ENCODE measurements at places on chromosomes 7 and 10.

- peak; percentile 90 for DNase-seq
Observed at GRCh38 chr7:6385110-6385781, 62.5 kb downstream of the DAGLB start.

- DNase-seq = peak; percentile 29
Observed at GRCh38 chr10:68600041-68600778, 40.1 kb downstream of the TET1 start.

DNA sequence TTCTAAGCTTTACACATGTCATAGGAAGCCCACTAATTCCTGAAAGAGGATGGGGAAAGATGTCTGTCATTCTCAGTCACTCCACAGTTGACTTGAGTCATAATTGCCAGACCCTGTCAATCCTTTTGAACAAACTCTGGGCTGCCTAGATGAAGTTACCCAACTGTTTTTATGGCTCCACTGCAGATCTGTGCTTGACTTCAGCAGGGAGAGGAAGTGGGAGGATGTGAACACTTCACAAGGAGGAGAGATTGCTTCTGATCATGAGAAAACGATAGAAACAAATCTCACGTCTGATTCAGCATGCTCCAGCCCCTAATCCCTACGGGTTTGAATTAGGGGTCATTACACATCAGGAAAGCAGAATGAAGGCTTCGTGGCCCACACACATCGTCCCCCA lies 596.6 kb upstream of the CELF2 start:
- no peak for DNase-seq

- DNase-seq = no peak
Observed at GRCh38 chr7:134988161-134988560, 1.9 kb downstream of the AGBL3 start.

- no peak for DNase-seq
Observed at GRCh38 chr7:46942574-46942973, 639.3 kb downstream of the TNS3 start.

DNA sequence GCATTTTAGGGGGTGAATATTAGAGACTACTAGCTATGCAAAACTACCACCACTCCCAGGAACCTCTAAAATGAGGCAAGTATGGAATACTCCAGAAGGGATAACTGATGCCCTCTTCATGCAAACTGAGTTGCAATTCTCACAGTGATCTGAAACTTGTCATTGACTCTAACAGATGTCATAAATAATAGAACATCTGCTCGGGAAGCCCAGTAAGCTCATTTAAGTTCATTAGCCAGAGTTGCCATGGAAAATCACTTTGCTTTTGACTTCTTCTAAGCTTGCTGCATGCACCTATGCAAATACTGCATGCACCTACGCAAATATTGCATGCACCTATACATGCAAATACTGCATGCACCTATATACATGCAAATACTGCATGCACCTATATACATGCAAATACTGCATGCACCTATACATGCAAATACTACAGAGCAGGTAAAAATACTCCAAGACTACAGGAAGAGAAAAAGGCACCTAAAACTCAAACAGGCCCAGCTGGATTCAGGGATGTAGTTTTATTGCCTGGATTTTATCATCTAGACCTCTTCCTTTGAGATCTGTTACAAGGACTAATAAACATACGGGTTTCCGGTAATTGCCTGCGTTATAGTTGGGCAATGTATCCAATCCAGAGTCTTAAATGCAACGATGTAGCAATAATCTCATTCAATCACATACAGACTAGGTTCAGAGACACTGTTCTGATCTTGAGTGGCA lies 1061.1 kb upstream of the AUTS2 start:
- no peak for DNase-seq

DNA sequence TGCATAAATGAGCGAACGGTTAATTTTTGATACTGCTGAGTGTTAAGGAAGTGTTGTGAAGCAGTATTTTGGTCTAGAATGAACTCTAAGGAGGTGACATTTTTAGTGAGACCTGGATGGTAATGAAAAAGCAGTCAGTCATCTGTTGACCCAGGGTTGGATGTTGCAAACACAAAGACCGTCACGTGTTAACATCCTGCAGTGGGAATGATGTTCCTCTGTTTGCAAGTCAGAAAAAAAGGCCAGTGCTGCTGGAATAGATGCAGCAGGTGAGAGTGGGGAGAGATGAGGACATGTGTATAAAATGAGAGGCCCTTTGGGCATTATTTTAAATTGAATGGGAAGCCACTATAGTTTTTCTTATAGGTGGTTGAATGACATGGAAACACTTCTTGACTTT lies 39.3 kb downstream of the INSYN2A start:
- DNase-seq = no peak

- no peak for DNase-seq
Observed at GRCh38 chr10:69407621-69408301, 9.0 kb downstream of the TACR2 start.

- no peak for DNase-seq
Observed at GRCh38 chr7:5424749-5425506, 1.3 kb upstream of the TNRC18 start.

- no peak for DNase-seq
Observed at GRCh38 chr10:4978870-4979269, 15.7 kb downstream of the AKR1C1 start.

GRCh38 chr10:118343115-118343514 lies 991 bp upstream of the FAM204A start:
- peak; percentile 14 for DNase-seq

DNA sequence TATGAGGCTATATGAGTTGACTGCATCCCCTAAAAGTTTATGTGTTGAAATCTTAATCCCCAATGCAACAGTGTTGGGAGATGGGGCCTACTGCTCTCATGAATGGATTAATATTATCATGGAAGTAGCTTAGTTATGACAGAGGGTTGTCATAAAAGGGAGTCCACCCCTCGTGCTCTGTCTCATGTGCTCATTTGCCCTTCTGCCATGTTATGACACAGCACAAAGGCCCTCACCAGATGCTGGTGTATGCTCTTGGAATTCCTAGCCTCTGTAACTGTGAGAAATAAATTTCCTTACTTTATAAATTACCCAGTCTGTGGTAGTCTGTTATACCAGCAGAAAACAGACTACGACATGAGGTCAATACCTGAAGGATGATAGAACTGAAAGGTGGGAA lies 17.6 kb upstream of the PANK1 start:
- DNase-seq = no peak

GRCh38 chr7:3805151-3805550 lies 504.1 kb downstream of the SDK1 start:
- DNase-seq = no peak

DNA sequence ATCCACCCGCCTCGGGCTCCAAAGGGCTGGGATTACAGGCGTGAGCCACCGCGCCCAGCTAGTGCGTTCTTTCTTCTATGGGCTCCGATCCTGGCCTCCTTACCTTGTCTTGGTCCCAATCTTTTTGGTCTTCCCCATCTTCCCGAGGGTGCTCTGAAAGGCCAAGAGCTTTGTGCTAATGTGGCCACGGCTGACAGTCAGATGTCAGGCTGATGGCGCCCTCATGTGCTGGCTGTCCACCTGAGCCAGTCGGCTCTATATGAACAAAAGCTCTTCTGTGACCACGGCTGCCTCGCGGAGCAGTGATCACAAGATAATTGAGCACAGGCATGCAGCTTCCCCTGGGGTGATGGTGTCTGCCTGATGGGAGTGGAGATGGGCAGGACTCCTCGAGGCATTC lies 11.0 kb upstream of the AHCYL2 start:
- no peak for DNase-seq

- DNase-seq = no peak
Observed at GRCh38 chr7:100696123-100696521, 2.1 kb upstream of the GIGYF1 start.

- no peak for DNase-seq
Observed at GRCh38 chr7:138460176-138460648, at the start of gene TRIM24. TRIM24 (plus strand) TSS chr7:138460259; CDS start chr7:138460549, 290 bp downstream.

DNA sequence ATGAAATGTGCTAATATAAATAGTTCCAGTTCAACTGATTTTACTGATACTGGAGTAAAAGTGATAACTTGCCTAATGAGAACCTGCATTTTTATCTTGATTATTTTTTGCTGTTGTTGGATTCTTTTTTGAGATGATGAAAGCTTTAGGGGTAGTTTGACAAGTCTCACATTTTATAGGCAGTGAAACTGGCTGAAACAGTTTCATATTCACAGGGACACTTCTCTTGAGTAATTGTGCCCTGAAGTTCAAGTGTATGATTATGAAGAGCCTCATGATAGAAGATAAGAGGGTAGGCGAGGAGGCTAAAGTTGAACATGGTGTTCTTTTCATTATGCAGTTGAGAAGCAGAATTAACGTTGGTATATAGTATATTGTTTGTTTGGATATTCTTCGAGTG lies 5.1 kb downstream of the AUTS2 start:
- no peak for DNase-seq

DNA sequence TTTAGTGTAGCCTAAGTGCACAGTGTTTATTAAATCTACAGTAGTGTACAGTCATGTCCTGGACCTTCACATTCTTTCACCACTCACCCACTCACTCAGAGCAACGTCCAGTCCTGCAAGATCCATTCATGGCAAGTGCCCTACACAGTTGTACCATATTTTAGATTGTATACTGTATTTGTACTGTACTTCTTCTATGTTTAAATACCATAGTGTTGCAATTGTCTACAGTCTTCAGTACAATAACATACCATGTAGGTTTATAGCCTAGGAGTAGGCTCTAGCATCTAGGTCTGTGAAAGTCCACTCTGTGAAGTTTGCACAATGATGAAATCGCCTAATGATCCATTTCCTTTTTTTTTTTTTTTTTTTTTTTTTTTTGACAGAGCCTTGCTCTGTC lies 12.0 kb downstream of the EEPD1 start:
- no peak for DNase-seq

GRCh38 chr10:24153537-24153936 lies 55.4 kb upstream of the KIAA1217 start:
- no peak for DNase-seq

GRCh38 chr7:134449680-134450079 lies 9.2 kb downstream of the AKR1B1 start:
- no peak for DNase-seq

- no peak for DNase-seq
Observed at GRCh38 chr10:130399425-130399950, 263.3 kb downstream of the GLRX3 start.

DNA sequence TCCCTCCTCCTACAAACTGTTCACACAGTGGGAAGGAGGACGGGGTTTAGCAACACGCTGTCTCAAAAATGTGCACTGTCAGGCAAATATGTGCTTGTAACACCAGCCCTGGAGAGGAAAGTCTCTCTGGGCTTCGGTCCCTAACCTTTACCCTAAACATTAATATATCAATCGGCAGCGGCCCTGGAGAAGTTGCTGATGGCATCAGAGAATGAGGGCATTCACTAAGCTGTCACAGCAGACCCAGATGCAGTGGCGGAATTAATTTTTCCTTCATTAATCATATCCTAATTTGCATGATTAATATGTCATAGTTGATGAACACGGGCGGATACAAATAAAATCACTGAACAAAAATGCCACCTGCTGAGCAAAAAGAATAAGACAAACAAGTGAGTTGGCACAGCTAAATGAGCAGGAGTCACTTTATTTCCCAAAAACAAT lies 45.2 kb upstream of the INSIG1 start:
- DNase-seq = no peak

DNA sequence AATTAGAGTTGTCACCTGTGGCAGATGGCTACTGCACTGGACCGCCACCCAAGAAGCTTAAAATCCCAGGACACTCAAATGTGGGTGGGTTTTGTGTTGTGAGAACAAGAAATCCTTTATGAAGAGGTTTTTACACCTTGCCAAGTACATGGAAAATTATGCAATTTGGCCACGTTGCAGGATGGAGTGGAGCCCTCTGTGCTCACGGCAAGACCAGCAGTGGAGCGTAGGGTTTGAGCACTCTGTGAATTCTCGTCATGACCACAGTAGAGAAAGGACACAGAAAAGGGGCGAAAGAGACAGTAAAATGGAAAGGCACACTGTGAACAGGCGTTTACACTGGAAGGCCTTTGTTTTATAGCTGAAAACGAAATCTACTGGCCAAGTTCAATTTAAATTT lies 222.6 kb downstream of the ADARB2 start:
- no peak for DNase-seq

DNA sequence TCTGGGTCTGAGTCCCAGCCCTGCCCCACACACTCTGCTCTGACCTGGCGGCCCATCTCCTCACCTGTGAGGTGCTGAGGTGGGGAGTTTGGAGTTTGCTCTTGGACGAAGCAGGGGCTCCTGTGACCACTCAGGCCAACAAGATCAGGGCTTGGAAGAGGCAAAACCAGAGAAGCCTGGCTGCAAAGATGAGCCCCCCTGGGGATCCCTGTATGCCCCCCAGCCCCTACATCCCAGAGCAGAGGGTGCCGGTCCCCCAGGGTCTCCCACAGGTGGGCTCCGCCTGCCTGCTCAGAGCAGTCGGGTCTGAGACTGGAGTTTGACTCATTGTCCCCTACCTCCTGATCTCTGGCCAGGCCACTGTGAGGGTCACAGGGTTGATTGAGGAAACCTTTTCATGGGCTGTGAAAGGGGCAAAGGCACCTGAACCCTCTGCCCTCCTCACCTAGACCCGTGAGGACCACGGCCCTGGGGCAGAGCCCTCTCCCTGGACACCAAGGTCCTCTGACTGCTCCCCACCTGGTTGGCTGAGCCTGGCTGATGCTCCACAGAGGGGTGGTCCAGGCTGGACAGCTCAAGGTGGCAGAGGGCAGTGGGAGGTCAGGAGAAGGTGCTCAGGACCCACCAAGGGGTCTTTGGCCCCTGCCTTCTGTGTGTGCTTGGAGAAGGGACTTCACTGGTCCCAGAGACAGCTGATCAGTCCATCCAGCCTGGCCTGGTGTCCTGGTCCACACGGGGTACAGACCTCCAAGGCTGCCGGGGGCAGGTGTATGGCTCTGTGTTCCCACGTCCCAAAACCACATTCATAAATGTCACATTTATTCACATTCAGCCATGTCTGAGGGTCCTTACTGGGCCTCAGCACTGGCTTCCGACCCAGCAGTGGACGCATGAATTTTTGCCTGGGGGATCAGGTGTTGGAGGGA lies 9.1 kb upstream of the SCART1 start:
- no peak for DNase-seq

DNA sequence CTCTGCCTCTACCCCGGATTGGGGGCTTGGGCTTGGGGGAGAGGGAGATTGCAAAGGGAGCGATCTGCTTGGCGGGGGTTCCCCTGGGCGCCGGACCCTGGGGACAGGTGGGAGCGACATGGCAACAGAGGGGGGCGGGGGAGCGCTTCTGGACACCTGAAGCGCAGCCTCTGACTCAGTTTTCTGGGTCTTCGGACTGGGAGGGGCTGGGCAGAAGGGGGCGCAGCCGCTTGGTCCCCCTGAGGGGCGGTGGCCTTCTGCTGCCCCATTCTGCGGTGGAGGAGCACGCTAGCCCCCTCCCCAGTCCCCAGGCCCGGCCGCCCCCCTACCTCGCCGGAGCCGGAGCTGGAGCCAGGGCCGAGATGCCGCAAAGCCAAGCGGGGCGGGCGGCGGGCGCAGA lies 380 bp downstream of the NAT16 start:
- no peak for DNase-seq

- no peak for DNase-seq
Observed at GRCh38 chr7:155850766-155851678, 38.8 kb upstream of the SHH start.
